ENCODE measurements at places on chromosomes 6 and 20.

DNA sequence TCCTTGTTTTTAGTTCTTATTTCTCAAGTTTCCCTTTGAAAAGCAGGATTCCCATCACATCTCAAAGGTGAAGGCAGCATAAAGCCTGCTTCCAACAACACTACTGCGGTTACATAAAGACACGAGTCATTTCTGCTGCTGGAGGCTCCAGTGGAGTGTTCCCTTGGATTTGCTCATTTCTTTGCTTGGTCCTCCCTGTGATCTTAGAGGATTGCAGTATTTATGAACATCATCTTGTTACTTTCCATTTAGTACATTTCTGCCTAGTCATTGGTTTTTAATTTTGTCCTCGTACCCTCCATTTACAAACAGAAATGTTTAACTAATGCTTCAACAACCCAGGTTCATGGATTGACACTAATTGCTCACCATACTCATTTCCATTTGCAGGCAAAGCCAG is 298.8 kb downstream of the ZNF217 start:
- no peak for DNase-seq

- no peak for DNase-seq
Observed at GRCh38 chr20:16475225-16475624, 98.0 kb downstream of the KIF16B start.

DNA sequence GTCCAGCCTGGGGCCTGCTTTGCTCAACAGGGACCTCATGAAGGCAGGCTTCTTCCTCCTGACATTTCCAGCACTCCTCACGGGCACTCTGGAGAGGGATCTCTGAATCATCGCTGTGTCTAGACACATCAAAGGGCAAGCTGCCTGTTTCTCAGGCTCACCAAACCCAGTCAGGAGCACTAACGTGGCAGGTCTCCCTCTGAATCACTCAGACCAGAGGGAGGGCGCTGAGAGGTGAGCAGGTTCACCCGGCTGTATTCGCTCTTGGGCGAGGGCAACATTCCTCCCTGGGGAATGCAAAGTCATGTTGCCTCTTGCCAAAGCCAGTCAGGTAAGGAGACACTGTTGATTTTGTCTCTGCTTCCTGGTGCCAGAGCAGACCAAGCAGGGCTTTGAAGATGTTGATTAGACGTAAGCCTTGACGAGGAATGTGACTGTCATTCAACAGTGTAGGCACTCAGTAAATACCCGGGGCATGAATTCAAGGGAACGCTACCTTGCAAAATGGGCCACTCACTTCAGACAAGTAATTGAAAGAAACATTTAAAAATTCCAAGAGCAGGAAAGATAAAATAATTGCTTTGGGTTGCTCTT is 50.1 kb downstream of the CYP24A1 start:
- no peak for DNase-seq

DNA sequence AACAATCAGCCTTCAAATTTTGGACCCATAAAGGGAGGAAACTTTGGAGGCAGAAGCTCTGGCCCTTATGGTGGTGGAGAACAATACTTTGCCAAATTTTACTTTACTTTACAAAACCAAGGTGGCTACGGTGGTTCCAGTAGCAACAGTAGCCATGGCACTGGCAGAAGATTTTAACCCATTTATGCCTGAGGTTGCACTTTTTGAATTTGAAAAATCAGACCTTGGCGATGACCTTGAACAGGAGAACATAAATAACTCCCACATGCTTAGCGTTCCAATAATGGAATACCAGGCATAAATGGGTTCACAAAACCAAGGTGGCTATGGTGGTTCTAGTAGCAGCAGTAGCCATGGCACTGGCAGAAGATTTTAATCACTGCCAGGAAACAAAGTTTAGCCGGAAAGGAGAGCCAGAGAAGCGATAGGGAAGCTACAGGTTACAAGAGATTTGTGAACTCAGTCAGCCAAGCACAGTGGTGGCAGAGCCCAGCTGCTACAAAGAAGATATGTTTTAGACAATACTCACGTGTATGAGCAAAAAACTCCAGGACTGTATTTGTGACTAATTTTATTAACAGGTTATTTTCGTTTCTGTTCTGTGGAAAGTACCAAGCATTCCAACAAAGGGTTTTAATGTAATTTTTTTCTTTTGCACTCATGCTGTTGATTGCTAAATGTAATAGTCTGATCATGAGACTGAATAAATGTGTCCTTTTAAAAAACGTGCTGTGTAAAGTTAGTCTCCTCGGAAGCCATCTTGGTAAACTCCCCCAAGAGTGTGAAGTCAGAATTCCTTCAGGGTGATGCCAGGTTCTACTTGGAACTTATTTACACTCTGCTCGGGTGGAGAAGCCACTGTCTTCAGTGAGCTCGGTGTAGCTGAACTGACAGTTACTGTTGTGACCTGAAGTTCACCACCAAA is 6.7 kb downstream of the SFT2D1 start:
- no peak for DNase-seq

DNA sequence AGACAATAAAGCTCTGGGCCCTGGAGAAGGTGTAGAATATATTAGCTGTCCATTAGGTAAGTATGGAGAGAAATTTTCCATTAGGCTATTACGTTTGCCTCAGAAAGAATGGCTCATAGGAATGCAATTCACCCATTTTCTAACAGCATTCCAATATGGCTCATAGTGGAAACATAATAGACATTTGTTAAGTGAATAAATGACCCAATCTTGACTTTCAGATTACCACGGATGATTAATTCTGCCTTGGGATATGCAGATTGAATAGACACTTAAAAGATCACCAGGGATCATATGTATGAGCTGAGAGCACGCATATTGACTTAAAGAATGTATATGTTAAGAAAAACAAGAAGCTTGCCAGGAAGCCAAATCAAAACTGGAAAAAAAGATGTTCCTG is 209.1 kb upstream of the CDYL start:
- DNase-seq: no peak

DNA sequence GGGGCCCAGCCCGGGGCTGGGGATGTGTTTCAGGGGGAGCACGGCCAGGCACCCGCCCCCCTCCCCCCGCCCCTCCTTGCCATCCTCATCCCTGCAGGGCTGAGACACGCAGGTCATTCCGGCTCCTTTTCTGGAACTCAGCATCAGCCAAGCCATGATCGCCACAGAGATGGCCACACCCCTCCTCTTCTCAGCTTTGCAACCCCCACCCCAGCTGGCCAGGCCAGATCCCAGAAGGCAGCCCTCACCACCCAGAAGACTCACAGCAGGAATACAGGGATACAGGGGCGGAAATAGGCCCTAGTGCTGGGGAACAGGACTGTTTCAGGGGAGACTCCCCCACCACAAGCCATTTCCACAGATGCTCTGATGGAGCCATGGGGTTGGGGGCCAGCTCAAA is 33.5 kb downstream of the YTHDF1 start:
- no peak for DNase-seq

DNA sequence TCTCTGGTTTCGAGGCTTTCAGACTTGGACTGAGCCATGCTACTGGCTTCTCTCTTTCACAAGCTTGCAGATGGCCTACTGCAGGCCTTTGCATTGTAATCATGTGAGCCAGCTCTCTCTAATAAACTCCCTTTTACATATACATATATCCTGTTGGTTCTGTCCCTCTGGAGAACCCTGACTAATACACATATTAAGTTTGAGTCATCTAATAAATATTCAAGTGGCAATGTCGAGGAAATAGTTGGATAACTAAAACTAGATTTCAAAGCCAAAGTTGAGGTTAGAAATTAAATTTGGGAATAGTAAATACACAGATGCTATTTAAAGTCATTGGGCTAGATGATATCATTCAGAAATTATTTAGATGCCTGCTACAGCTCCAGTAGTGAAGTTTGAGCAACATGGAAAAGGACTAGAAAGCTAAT is 1343.4 kb downstream of the GRIK2 start:
- no peak for DNase-seq

- DNase-seq: no peak
Observed at GRCh38 chr6:163599684-163600083, 185.2 kb downstream of the QKI start.

DNA sequence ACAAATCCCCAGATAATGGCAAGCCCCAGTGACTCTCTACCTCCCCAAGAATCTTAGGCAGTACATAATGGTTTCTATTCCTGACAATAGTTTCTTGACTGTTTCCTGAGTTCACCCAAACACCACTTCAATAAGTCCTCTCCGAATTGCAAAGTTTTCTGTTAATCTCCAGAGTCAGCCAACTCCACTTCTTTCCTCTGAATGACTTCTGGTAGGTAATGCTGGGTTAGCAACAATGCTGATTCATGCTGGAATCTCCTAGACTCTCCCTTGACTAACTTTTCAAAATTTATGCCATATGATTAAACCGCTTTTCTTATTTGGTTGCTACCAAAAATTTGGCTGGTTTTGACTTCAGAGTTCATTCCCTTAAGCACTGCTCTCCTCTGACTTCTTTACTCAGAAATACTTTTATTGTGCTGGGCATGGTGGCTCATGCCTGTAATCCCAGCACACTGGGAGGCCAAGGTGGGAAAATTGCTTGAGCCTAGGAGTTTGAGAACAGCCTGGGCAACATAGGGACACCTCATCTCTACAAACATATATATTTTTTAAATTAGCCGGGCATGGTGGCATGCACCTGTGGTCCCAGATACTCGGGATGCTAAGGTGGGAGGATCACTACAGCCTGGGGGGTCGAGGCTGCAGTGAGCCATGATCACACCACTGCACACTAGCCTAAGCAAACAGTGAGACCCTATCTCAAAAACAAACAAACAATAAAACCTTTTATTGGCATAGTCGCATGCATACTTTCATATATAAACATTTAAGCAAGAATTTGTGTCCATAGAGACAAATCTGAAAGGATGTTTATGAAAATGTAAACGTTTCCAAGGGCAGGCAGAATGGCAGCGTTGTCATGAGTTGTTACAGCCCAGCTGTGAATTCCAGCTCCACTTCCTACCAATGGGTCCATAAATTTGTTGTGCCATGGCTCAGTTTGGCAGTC is 249.3 kb upstream of the PLN start:
- DNase-seq: no peak

GRCh38 chr6:166697113-166697512 is 70.1 kb upstream of the RPS6KA2 start:
- DNase-seq: no peak

DNA sequence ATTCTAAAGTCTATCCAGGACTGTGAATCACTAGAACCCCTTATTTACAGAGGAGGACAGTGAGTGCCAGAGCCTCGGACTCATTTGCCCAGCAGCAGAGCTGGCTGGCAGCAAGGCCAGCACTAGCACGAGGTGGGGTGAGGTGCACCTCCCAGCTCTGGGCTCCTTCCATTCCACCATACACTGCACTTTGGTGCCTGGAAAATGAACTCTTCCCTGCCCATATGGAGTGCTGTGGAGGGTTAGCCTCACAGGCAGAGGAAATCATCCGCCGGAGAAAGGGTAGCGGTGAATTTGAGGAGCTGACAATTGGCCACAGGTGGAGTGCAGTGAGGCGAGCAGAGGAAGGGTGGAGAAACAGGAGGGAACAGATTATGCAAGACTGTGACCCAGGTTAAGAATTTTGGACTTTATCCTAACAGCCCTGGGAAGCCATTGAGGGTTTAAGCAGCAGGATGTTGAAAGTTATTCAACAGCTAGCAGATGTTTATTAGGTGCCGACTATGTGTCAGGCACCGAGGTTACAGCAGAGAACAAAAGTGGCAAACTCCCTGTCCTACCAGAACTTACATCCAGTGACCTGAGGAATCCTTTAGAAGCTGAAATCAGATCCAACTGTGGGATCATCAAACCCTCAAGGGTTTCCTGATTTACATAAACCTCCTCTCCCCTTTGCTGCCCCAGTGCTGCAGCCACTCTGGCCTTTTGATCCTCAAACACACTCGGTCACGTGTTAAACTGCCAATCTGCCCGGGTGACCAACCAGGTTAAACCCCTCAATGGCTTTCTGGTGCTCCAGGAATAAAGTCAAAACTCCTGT is 6.2 kb downstream of the TRIM26 start:
- no peak for DNase-seq

DNA sequence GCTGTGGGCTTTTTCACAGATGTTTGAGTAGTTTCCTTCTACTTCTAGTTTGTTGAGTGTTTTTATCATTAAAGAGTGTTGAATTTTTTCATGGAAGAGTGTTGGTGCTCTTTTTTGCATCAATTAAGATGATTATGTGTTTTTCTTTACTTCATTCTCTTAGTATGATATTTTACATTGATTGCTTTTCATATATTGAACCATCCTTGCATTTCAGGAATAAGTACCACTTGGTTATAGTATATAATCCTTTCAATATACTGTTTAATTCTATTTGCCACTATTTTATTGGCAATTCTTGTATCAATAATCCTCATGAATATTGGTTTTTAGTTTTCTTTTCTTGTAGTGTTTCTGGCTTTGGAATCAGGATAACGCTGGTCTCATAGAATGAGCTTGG is 113.7 kb upstream of the PRDM1 start:
- DNase-seq: no peak

DNA sequence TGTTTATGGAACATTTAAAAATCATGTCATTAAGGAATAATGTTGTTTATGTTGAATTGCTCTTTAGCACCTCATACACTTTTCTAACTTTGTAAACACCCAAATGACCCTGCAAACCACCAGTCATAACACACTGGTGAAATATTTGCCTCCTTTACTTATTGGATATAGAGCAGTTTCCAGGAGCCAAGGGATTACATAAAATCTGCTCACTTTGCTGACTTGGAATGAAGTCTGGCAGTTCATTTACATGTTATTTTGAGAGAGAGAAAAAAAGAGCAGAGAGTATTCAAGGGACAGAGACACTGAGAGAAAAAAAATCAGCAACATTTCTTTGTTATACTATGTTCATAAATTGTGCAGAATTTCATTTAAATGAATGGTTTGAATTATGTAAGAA is 46.6 kb upstream of the DEFB112 start:
- DNase-seq: no peak

Data from activated T-helper 1 cell treated with Interleukin-2 at 50 U/mL for 16 hours (primary cell).